Anterior cingulate cortex (tissue), 58 donors: ENCODE measurements at places on chromosomes 2 and 18.

DNA sequence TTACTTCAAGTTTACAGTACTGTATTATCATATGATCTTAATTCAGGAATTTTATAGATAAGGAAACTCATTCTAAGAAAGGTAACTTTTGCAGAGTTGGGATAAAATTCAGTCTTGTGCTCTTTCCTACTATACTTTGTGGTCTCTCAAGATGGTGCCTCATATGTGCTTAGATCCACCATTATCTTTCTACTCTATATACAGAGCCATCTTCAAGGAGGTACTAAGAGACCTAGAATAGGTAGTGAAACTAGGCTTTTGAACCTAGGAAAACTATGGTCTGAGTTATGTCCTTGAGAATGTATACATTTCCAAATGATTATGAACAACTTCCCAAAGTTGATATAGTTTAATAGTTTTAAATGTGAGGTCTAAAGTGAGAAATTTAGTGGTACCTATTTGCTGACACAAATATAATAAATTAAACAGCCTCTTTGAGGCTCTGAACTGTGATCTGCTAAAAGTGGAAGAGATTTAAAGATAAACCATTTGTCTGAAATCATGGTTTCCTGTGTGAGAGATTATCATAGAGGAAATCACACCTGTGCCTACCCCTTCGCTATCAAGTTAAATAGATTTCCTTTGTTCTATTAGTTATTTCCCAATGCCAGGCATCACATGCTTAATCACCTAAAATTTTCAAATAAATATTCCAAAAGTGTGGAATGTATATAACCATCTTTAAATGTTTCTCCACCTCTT lies 27.2 kb downstream of the ACAA2 start:
- no peak for DNase-seq

- DNase-seq: no peak
These were observed 31.2 kb downstream of the MARCHF4 start for GRCh38 chr2:216341121-216341520.

- no peak for DNase-seq
These were observed 144.7 kb downstream of the NDUFA10 start for GRCh38 chr2:239880396-239880795.

GRCh38 chr18:44747157-44747556 lies 66.5 kb downstream of the SETBP1 start:
- DNase-seq: no peak

- DNase-seq: no peak
These were observed 17.4 kb upstream of the MOCOS start for GRCh38 chr18:36169938-36170337.

- DNase-seq: no peak
These were observed 38.2 kb downstream of the UBR3 start for GRCh38 chr2:169865492-169865891.

DNA sequence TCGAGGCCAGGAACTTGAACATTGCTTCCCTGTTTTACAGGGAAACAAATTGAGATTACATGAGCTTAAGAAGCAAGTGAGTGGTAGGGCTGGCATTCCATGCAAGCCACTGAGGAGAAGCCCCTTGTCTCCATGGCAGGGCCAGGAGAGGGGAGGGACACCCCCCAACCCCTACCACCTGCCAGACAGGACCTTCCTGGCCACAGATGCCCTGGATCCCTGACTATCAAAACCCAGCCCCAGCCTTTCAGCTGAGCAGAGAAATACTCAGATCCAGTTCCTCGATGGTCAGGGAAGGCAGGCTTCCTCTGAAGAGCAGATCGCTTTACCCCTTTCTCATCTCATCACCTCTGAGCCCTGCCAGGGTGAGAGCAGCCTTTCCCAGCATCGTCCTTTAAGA lies 53.8 kb upstream of the ALPP start:
- no peak for DNase-seq

GRCh38 chr18:8673256-8674209 lies 31.8 kb upstream of the MTCL1 start:
- DNase-seq: no peak

- DNase-seq: no peak
These were observed 111.3 kb upstream of the SIX2 start for GRCh38 chr2:45120546-45120945.

- DNase-seq: no peak
These were observed 42.6 kb downstream of the HDAC4 start for GRCh38 chr2:239358062-239358754.

- DNase-seq: no peak
These were observed 2.2 kb downstream of the DNER start for GRCh38 chr2:229712136-229712535.

GRCh38 chr18:73577365-73577764 lies 570.3 kb downstream of the FBXO15 start:
- DNase-seq: no peak
